ENCODE measurements at places on chromosomes 11 and 22.

DNA sequence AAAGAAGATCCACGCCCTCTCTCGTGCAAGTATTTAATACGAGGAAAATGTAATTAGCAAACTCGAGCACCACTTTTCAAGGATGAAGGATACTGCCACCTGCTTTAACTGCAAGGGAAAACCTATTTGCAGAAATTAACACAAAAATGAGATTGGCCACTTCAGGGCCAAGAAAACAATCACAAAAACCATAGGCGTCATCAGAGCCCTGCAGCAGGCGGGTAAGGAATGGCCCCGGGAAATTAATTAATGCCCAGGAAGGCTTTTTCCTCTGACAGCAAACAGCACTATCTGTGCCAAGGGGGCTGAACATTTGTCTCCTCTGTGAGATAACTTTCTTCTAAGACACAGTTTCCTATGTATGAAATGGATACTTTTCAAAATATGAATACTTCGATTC, 255.7 kb downstream of the CTTN start:
- DNase-seq: no peak

- no peak for DNase-seq
Observed at GRCh38 chr11:106409222-106409621, 331.8 kb downstream of the AASDHPPT start.

DNA sequence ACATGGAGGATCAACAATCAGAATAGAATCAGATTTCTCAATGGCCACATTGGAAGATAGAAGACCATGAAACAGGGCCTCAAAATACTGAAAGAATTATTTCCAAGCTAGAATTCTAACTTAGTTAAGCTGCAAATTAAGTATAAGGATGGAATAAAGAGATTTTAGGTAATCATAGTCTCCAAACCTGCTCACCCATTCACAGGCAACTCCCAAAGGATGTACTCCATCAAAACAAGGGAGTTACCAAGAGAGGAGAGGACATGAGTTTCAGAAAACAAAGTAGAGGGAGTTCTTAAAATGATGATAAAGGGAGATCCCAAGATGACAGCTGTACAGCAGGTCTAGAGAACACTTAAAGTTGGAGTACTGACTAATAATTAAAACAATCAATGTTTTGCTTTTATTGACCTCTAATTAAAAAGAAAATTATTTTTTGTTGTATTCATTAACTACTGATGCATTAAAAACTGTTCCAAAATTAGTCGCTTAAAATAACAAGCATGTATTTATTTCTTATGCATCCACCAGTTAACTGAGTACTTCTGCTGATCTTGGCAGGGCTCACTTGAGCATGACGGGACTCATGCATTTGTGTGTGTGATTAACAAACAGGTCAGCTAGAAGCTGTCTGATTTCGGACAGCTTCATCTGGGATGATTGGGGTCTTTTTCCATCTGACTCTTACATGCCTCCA, 95.6 kb downstream of the CD44 start:
- DNase-seq: no peak

DNA sequence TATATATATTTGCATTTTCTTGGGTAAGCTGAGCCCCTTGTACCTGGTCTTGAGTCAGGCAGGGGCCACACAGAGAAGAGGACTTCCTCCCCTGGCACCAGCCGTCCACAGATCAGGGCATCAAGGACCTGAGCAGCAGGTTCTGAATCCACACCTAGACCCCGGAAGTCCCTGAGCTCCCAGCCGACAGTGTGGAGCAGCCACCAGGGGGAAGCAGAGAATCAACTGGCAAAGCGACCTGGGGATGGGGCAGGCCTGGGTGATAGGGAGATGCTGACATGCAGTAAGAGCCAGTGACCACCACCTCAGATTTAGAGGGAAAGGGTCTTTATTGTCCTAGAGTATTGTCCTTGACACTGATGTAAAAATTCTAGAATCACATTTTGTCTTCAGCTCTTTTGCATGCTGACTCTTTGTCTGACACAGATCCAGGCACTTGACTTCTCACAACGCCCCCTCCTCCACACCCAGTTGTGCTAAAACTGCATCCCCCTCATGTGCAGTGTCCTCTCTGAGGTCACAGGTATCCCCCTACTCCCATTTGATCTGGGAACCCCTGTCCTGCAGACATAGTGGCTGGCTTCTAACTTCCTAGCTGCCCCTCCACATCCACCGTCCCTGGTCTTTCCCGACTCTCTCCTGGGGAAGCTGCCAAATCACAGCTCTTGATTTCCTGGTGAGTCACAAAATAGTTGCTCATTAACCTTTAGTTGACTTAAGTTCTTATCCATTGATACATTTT, 109.3 kb downstream of the GGTLC2 start:
- DNase-seq: peak; percentile 38

GRCh38 chr11:66996609-66997273, 21.6 kb downstream of the C11orf86 start:
- no peak for DNase-seq

- DNase-seq: no peak
Observed at GRCh38 chr11:64878223-64878493, 263 bp downstream of the EHD1 start.

GRCh38 chr11:82718821-82719220, 14.8 kb downstream of the FAM181B start:
- no peak for DNase-seq

- no peak for DNase-seq
Observed at GRCh38 chr11:64430645-64431044, 71.7 kb downstream of the RPS6KA4 start.

GRCh38 chr11:116232364-116232828, 540.4 kb downstream of the BUD13 start:
- DNase-seq: no peak

DNA sequence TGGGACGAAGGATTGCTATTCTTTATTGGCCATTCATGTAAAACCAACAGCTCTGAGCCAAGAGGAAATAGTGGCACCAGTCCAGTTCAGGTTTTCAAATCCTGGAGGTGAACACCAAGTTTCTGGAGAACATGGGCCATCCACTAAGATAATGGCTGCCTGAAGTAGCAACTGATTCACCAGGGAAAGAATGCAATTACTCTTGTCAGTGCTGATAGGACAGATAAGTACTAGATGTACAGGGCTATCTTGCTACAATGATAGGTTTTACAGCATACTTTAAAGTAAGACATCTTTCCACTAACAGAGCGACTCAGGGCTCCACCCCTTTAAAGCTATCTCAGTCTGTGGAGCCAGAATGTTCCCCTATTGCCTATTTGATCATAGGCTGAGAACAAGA, 36.8 kb upstream of the APOA1 start:
- DNase-seq: no peak

- DNase-seq: no peak
Observed at GRCh38 chr11:69834811-69835800, 15.9 kb upstream of the FGF3 start.

GRCh38 chr22:30205281-30206115, 41.1 kb downstream of the LIF start:
- peak; percentile 52 for DNase-seq

DNA sequence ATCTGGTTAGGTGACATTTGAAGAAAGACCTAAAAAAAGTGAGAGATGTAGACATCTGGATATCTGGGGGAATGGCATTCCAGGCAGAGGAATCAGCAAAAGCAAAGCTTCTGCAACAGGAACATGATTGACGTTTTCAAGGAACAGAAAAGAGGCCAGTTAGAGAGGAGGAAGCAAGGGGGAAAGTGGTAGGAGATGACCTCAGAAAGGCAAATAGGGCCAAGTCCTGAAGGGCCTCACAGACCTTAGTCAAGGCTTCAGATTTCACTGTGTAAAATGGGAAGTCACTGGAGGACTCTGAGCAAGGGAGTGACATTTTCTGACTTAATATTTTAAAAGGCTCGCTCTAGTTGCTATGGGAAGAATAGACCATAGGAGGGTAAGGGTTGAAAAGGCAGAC, 9.7 kb downstream of the DEUP1 start:
- DNase-seq: no peak

- no peak for DNase-seq
Observed at GRCh38 chr11:118437208-118438125, 1.2 kb downstream of the KMT2A start.

DNA sequence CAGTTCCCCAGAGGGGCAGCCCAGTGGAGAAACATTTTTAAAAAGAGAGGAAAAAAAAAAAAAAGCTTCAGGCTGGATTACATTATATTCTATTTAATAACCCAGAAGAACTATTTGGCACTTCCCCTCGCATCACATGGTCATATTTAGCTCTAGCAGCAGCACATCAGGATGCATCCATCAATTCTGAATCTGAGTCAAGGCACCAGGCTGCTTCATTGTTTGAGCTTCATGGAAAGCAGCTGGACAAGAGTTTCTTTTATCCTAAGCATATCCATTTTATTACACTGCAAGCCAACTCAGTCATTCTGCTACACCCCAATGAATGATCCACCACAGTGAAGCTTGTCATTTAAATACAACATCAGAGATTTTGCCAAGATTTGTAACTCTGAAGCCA, 10.0 kb downstream of the SPTY2D1 start:
- no peak for DNase-seq

GRCh38 chr11:119433358-119433725, 10.4 kb upstream of the THY1 start:
- DNase-seq: no peak

- DNase-seq: peak; percentile 68
Observed at GRCh38 chr11:36509694-36510593, at the start of gene TRAF6. TRAF6 (minus strand) TSS chr11:36510272; CDS start chr11:36501515, 8,757 bp downstream.

DNA sequence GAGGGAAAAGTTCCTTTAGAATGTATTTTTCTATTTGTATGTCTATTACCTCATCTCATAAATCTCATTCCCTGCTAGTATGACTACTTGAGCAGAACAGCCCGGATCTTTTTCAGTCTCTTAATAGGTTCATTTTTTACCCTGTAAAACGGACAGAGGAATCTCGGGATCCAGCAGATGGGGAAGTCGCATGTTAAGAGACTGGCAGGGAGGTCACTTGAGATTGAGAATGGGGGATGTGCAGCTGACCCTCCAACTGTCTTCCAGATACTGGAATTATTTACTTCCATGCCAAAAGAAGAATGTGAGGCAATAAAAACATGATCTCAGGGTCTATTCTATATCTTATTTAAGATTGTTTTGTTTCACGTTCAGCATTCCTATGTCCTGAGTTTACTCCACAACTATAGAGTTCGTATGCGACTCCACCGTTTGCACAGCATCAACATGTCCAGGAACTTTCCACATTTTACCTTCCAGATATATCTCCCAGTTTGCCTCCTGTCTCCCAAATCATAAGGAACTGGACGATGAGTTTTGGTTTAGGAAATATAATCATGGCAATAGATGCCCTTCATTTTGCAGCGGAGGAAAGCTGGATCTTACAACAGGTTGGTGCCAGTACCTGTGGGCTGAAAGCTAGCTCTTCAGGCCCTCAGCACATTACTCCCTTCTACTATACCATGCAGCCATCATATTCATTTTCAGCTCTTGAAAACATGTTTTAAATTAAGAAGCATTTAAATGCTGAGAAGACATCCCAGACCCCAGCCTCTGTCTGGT, 181.5 kb downstream of the MAML2 start:
- no peak for DNase-seq

DNA sequence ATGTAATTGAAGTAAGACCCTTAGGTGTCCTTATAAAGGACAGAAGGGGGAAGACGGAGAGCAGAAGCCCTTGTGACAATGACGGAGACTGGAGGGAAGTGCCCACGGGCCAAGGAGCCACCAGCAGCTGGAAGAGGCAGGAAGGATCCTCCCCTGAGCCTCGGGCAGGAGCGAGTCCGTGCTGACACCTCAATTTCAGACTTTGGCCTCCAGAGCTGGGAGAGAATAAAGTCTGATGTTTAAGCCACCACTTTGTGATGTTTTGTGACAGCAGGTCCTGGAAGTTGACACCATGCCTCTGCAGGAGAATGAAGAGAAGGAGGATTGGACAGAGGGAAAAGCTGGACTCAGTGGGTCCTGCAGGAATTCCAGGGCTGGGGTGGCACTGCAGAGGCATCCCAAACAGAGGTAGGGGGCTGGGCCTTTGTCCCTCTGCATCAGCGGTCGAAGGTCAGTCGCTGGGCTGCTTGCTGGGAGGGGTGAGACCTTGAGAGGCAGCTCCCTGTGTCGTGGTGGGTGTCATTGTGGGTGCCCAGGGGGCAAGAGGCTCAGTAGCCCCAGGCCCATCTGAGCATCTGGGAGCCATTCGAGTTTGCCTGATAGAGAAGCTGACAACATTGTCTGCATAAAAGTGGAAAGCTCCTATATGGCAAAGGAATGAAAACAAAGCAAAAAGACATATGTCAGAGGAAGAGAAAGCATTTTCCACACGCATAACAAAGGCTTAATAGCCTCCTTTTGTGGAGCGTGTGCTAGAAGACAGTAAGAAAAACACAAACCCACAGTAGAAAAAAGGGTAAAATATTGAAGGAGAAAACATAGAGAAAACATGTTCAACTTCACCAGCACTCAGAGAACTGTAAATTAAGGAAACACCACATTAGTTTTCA, 68.8 kb downstream of the RTL6 start:
- no peak for DNase-seq

- DNase-seq: no peak
Observed at GRCh38 chr11:119319700-119320239, 2.8 kb upstream of the MCAM start.

DNA sequence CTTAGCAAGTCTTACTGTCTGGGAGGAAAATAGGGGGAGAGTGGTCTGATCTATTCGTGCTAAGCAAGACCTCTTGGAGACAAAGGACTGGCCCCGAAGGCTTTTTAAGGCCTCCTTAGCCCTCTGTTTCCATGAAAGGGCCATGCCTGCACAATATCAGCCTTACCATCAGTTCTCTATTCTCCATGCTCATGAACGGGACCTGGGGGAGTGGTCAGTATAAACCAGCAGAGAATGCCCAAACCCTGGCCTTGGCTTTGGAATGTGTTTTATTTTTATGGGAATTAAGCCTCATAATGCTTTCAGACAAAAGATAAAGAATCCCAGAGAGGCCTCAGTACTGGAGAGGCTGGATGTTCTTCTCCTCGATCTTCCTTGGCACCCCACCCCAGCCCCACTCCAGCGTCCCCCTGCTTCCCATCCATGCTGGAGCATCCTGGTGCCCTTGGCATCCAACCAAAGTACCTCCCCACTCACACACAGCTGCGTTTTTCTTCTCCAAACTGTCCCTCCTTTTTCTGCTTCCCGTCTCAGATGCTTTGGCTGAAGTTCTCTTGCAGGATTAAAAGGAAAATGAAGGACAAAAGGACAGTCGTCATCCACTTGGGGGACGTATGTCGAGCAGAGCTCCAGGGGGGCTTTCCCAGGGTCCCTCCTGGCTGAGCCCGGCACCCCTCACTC, 18.6 kb downstream of the FXYD6 start:
- no peak for DNase-seq

GRCh38 chr11:126282361-126282735, 545 bp upstream of the TIRAP start:
- DNase-seq: no peak

- peak; percentile 89 for DNase-seq
Observed at GRCh38 chr11:64868904-64869570, 9.4 kb downstream of the EHD1 start.

DNA sequence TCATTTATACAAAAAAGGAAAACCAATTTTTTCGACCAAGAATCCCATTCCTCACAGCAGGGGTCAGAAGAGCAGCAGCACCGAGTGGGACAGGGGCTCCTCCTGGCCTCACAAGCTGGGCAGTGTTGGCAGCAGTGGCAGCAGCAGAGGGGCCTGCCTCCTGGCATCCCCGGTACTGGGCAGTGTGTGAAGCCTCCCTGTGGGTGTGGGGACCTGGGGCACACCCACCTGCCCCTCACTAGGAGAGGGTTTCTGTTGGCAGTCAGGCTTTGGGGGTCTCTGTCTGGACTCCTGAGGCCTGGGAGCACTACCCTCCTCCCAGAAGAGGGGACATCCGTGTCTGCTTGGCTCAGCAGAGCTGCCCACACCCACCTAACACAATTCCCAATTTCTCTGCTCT, 67.8 kb downstream of the NECTIN1 start:
- no peak for DNase-seq

Data from H54 (cell line).